Cardiac atrium fibroblast (primary cell): ENCODE measurements at places on chromosomes 2 and 18. TPM values are rescaled to one million over a fixed set of nuclear protein-coding genes. Genes with fewer than 3 reads are reported as not detected.

SMARCAL1 gene
- total RNA-seq: 13.0 and 16.5 TPM in 2 replicates

PPP1R1C gene
- total RNA-seq: not detected in 2 replicates

PARD6G gene
- 1.1 and 2.1 TPM in 2 replicates for total RNA-seq

EFHD1 gene
- 0.18 and 2.1 TPM in 2 replicates for total RNA-seq

MC2R gene
- not detected in 2 replicates for total RNA-seq

GAL3ST2 gene
- total RNA-seq: not detected in 2 replicates

LYPD6B gene
- not detected in 2 replicates for total RNA-seq

CNTNAP5 gene
- total RNA-seq: not detected in 2 replicates

HK2 gene
- total RNA-seq: 36.5 and 50.1 TPM in 2 replicates

KRTCAP3 gene
- 0.97 TPM in 1 of 2 replicates, not detected in the other for total RNA-seq

DRC1 gene
- not detected in 2 replicates for total RNA-seq

LONRF2 gene
- under 0.01 TPM in 1 of 2 replicates, not detected in the other for total RNA-seq

TSN gene
- 29.6 and 38.4 TPM in 2 replicates for total RNA-seq

PGAP1 gene
- 2.5 and 4.2 TPM in 2 replicates for total RNA-seq

RGPD3 gene
- 0.32 and 0.90 TPM in 2 replicates for total RNA-seq

IL36A gene
- total RNA-seq: not detected in 2 replicates

CDKL4 gene
- total RNA-seq: 1.1 and 1.3 TPM in 2 replicates

C2orf80 gene
- total RNA-seq: not detected in 2 replicates

LIPG gene
- 32.9 and 50.4 TPM in 2 replicates for total RNA-seq

ATP6V1C2 gene
- total RNA-seq: not detected in 2 replicates

RAD51AP2 gene
- total RNA-seq: not detected in 2 replicates

SNRNP200 gene
- total RNA-seq: 45.3 and 51.4 TPM in 2 replicates

ACKR3 gene
- total RNA-seq: 6.9 and 13.3 TPM in 2 replicates

DPYSL5 gene
- not detected in 2 replicates for total RNA-seq

MOCOS gene
- 1.1 and 2.3 TPM in 2 replicates for total RNA-seq

ERICH2 gene
- total RNA-seq: not detected in 2 replicates

SLC19A3 gene
- 2.2 and 2.6 TPM in 2 replicates for total RNA-seq

CCDC74A gene
- total RNA-seq: 2.8 and 4.0 TPM in 2 replicates

RHOB gene
- total RNA-seq: 188 and 500 TPM in 2 replicates

RAPGEF4 gene
- 11.0 and 20.6 TPM in 2 replicates for total RNA-seq

COLEC11 gene
- 25.6 and 47.5 TPM in 2 replicates for total RNA-seq

BOK gene
- 64.0 and 78.2 TPM in 2 replicates for total RNA-seq

SERPINB13 gene
- total RNA-seq: not detected in 2 replicates

DCDC2C gene
- not detected in 2 replicates for total RNA-seq

TLX2 gene
- total RNA-seq: not detected in 2 replicates

INPP5D gene
- 0.16 and 0.18 TPM in 2 replicates for total RNA-seq

VAMP5 gene
- 30.6 and 43.5 TPM in 2 replicates for total RNA-seq

RTP5 gene
- not detected in 2 replicates for total RNA-seq

NGEF gene
- 0.32 and 0.72 TPM in 2 replicates for total RNA-seq

ZNF396 gene
- 0.32 and 0.54 TPM in 2 replicates for total RNA-seq

EGR4 gene
- not detected in 2 replicates for total RNA-seq

RFTN2 gene
- total RNA-seq: 0.72 and 5.0 TPM in 2 replicates

SCN3A gene
- under 0.01 TPM in 1 of 2 replicates, not detected in the other for total RNA-seq

GALNT3 gene
- not detected in 2 replicates for total RNA-seq

REG3A gene
- total RNA-seq: not detected in 2 replicates

SLC16A14 gene
- total RNA-seq: 0.18 and 0.49 TPM in 2 replicates

GPR45 gene
- not detected in 2 replicates for total RNA-seq

LRRTM1 gene
- not detected in 2 replicates for total RNA-seq

ACMSD gene
- not detected in 2 replicates for total RNA-seq

LINC00305 gene
- not detected in 2 replicates for total RNA-seq

LDLRAD4 gene
- not detected in 2 replicates for total RNA-seq

CABYR gene
- total RNA-seq: 1.8 and 2.0 TPM in 2 replicates

FIGLA gene
- total RNA-seq: not detected in 2 replicates

CETN1 gene
- not detected in 2 replicates for total RNA-seq

ATOH8 gene
- total RNA-seq: 115 and 129 TPM in 2 replicates

IL37 gene
- not detected in 2 replicates for total RNA-seq

NTSR2 gene
- not detected in 2 replicates for total RNA-seq
